Adipocyte (in vitro differentiated cells): ENCODE measurements at places on chromosomes 16 and 17.

GRCh38 chr17:9270921-9271320, 249.6 kb downstream of the NTN1 start:
- DNase-seq, result no peak

DNA sequence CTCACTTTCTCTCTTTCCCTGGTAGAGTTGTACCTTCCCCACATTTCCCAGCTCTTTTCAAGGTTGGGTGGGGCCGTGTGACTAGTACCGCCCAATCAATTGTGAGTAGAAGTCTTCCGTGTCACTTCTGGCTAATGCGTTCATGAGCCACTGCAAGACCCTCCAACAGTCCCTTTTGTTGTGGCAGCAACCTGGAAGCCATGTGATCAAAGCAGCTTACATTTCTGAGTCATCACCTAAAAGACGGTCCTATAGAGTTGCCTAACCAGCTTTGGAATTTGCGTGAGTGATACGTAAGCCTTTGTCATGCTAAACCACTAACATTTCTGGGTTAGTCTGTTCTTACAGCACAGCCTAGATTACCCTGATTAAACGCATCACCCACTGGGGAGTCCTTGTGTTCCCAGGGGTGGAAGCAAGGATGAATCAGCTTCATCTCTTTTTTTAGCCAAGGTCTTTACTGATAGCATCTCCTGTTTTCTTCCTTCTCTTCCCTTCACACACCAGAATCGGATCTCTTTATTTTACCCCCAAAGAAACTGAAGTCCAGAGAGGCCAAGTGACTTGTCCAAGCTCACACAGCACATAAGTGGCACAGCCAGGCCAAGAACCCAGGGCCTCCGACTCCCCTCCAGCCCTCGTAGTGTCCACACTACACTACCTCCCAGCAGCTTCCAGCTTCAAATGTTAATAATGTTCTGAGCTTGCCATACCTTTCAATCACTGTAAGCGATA, 366.3 kb upstream of the XYLT1 start:
- peak; percentile 56 for DNase-seq

DNA sequence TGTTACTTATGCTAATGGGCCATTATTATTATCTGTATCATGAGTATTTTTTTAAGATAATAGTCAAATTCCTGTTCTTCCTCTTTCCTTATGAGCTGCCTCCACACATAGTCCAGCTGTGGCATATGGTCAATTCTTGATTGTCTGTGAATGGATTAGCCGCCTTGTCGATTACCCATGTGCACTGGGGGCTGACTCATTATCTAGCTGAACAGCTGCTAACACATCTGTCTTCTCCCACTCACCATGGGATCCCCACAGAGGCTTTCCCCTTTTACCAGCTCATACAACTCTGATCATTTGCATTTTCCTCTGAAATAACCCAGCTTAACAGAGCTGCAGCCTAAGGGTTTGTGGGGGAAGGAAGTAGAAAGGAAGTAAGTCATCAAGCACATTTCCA, 915.0 kb downstream of the CDH11 start:
- DNase-seq, result no peak

DNA sequence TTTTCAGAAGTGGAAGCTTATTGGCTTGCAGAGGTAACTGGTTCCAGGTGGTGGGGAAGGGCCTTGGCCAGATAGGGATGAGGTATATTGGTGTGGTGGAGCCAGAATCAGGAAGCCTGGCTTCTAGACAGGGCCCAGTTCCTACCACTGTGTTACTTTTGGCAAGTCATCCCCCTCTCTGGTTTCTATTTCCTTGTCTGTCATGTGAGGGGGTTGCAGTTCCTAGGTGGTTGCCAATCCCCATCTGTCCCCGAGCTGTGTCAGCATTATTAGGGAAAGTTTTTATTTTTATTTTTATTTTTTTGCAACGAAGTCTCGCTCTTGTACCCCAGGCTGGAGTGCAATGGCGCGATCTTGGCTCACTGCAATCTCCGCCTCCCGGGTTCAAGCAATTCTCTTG, 3.0 kb downstream of the SMCR8 start:
- no peak for DNase-seq

DNA sequence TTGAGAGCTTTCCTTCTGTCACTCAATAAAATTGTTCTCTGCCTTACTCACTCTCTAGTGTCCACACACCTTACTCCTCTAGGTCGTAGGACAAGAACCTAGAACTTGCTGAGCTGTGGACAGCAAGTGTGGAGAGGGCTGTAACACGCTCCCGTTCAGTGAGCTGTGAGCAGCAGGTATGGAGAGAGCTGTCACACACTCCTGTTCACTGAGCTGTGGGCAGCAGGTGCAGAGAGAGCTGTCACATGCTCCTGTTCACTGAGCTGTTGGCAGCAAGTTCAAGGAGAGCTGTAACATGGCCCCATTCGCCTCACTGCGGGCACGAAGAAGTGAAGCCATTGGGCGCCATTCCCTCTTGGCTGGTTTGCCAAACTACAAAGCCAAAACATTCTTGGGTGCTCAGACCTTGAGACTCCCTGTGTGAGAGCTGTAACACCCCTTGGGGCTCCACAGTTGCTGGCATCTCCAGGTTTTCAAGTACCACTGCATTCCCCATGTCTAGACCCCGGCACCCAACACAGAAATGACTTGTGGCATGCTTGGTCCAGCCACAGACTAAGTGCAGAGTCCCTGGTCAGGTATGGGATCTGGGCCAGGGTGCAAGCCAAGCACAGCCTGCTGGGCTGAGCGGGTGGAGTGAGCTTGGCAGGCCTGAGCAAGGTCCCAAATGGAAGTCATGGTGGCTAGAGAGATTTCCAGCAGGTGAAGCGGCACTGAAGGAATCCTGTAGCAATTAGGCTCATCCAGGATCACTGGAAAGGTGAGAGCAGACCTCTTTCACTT, 608.0 kb upstream of the CDH8 start:
- no peak for DNase-seq

DNA sequence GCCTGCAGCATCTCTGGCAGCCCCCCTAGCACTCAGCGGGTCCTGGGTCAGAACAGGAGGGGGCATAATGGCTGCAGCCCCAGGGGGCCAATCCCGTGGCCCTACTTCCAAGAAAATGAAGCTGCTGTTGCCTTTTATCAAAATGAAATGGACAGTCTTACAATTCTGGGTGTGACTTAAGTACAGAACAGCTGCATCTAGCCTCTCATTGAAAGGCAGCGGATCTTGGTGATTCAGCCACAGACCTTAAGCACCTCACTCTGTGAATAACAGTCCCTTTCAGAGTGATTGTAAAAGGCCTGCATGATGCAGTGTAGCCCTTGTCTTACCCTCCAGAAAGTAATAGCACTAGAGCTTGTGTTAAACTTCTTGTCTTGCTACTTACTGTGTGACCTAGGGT, 11.5 kb upstream of the UMOD start:
- no peak for DNase-seq

DNA sequence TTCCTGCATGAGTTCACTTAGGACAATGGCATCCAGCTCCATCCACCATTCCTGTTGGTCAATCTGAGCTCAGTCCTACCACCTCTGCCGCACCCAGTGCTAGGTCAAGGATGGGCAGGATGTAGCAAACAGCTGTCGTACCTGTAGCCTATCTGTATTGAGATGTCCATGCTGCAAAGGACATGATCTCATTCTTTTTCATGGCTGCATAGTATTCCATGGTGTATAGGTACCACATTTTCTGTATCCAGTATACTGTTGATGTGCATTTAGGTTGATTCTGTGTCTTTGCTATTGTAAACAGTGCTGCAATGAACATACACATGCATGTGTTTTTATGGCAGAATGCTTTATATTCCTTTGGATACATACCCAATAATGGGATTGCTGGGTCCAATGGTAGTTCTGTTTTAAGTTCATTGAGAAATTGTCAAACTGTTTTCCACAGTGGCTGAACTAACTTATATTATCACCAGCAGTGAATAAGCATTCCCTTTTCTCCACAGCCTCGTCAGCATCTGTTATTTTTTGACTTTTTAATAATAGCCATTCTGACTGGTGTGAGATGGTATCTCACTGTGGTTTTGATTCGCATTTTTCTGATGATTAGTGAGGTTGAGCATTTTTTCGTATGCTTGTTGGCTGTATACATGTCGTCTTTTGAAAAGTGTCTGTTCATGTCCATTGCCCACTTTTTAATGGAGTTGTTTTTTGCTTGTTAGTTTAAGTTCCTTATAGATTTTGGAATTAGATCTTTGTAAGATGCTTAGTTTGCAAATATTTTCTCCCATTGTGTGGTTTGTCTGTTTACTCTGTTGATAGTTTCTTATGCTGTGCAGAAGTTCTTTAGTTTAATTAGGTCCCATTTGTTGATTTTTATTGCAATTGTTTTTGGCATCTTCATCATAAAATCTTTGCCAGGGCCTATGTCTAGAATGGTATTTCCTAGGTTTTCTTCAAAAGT, 7.2 kb upstream of the MRTFB start:
- no peak for DNase-seq

DNA sequence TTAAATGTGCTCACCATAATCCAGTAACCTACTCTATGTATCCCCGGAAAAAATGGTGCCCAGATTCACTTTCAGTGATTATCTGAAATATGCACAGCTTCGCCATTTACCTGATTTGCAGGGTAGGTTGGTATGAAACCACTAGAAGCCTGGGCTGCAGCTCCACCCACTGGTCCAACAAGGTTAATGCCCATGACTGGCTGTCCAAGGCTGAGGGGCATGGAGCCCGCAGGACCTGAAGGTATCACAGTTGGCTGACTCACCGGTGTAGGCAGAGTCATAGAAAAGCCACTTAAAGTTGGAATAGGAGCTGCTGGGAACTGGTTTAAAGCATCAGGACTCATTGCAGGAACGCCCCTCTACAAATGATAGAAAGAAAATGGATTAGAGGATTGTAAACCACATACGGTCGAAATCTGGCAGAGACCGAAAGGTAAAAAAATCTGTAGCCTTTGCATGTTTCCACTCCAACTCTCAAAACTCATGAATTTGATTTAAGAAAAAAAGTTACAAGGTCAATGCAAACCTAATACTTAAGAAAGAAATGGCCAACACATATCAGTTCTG, 38.6 kb downstream of the SYNRG start:
- DNase-seq, result peak; percentile 55

DNA sequence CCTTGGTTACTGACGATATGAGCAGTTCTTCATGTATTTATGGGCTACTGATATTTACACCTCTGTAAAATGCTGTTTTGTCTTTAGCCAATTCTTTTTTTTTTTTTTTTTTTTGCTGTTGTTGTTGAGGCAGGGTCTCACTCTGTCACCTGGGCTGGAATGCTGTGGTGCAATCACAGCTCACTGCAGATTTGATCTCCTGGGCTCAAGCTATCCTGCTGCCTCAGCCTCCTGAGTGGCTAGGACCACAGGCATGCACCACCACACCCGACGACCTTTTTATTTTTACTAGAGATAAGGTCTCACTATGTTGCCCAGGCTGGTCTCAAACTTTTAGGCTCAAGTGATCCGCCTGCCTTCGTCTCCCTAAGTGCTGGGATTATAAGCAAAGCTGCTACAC, 225.0 kb upstream of the AXIN2 start:
- no peak for DNase-seq

DNA sequence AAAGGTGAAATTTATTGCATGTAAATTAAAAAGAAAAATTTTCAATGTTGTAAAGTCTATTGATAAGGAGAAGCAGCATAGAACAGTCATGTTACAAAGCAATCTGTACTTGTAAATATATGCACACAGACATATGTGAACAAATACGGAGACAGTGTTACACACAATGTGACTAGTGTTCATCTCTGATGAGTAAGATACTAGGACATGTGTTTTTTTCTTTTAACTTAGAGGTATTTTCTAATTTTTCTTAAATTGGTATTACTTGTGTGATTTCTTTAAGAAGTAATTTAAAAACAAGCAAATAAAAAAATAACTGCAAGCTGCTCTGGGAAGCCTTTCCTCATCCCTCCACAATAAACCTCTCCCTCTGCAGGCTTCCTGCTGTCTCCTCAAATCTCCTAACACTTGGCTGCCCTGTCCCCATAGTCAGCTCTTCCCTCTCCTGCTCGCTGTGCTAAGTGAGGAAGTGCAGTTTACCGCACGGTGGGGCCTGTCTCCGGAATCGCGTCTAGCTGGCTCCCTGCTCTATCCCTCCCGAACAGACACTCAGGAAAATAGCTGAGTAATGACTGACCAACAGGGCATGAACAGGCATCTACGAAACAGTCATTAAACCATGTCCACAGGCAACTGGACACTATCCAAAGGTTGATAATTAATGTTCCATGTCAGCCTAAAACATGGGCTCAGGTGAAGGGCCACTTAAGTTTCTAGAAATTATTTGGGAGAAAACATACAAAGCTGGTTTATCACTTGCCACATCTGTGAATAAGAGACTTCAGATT, 35.9 kb downstream of the CMTM4 start:
- DNase-seq, result peak; percentile 91

DNA sequence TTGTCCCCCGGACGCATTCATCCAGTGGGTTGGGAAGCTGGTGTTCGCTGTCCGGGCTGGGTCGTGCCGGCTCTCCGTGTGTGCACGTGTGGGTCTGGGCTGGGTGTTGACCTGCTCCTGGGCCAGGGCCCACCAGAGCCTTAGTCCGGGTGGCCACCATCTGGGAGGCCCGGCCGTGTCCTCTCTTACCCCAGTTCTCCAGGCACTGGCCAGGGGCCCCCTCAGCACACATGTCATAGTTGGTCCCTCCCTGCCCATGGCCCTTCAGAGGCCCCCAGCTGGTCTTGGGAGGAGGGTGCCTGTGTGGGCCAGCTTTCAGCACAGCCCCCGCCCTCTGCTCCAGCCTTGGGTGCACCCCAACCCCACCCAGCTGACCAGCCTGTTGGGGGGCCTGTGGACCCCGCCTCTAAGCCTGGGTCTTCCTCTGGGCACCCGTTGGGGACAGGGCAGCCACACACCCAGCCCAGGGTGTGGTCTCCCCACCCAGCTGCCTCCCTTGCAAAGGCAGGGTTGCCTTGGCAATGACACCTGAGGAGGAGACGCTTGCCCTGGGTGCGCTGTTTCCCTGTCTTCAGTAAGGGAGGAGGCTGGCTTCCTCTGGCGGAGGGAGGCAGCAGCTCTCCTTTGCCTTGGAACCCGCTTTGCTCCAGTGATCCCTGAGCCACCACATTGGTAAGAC, 77.4 kb downstream of the JPH3 start:
- no peak for DNase-seq

GRCh38 chr17:56045872-56046271, 107.4 kb upstream of the ANKFN1 start:
- DNase-seq, result no peak

GRCh38 chr17:58136669-58137279, 11.4 kb upstream of the OR4D1 start:
- no peak for DNase-seq

DNA sequence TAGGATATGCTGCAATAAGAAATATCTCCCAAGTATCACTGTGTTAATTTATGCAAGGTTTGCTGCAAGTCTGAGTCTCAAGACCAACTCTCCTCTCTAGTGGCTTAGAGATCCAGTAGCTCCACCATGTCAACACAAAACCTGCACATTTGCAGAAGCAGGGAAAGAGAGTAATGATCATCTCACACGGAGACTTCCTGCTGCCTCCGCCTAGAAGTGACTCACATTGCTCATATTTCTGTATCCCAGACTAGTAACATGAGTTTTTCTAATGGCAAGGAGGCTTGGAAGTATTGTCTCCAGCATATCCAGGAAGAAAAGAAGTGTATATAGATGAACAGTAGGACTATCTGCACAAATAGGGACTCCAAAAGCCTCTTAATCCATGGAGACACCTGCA, 15.0 kb upstream of the IRX6 start:
- no peak for DNase-seq

GRCh38 chr17:66734186-66734943, 100.6 kb upstream of the CACNG5 start:
- no peak for DNase-seq

GRCh38 chr16:84825896-84826557, 6.2 kb downstream of the CRISPLD2 start:
- DNase-seq, result peak; percentile 49
